ENCODE measurements at places on chromosomes 12 and 14.

- no peak for DNase-seq
Measured at GRCh38 chr12:30108666-30109065, 324.9 kb upstream of the TMTC1 start.

DNA sequence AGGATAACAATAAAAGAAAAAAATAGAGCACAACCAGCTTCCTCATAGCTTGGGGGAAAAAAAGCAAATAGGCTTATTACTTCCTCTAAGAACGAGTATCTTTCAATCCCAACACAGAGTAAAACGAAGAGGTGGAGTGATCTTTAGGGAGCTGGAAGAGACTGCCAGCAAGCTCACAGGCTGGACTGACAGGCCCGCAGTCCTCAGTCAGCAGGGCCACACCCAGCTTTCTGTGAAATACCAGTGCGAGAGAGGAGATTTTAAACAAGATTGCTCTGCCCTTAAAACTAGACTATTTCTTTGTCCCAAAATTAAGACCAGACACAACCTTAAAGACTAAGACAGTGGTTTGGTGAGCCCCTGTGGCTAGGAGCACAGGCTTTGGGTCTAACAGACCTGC, 32.9 kb downstream of the SETD3 start:
- no peak for DNase-seq

DNA sequence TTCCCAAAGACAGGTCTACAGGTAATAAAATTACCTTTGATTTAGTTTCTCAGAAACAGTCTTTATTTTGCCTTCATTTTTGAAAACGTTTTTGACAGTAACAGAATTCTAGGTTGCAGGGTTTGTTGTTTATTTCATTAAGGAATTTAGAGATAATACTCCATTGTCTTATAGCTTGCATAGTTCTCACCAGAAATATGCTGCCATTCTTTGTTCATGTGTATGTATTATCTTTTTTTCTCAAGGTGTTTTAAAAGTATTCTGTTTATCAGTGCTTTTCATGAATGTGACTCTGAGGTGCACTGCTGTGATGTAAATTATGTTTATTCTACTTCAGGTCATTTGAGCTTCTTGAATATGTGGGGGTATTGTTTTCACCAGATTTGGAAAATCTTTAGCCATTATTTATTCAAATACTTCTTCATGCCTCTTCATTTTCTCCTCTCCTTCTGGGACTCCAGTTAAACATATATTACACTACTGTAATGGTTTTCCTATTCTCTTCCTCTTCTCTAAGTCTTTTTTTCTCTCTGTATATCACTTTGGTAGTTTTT, 32.7 kb downstream of the ZNF605 start:
- DNase-seq, result no peak

- DNase-seq, result no peak
Measured at GRCh38 chr12:19014240-19014639, 115.3 kb upstream of the PLEKHA5 start.

DNA sequence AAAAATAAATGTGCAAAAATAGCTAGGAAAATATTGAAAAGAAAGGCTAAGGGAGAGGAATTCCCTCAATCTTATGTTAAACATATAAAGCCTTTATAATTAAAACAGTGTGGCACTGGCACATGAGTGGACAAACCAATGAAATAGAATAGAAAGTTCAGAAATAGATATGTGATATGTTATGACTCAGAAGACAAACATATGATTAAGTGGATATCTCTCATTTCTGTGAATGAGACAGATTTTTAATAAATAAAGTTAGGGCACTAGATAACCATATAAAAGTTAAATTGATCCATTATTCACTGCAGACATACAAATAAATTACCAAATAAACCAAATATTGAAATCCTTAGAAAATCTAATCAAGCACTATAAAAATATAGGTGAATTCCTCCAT, 73.0 kb downstream of the ALG10B start:
- DNase-seq, result no peak

GRCh38 chr14:101808020-101808641, 46.6 kb downstream of the PPP2R5C start:
- no peak for DNase-seq

DNA sequence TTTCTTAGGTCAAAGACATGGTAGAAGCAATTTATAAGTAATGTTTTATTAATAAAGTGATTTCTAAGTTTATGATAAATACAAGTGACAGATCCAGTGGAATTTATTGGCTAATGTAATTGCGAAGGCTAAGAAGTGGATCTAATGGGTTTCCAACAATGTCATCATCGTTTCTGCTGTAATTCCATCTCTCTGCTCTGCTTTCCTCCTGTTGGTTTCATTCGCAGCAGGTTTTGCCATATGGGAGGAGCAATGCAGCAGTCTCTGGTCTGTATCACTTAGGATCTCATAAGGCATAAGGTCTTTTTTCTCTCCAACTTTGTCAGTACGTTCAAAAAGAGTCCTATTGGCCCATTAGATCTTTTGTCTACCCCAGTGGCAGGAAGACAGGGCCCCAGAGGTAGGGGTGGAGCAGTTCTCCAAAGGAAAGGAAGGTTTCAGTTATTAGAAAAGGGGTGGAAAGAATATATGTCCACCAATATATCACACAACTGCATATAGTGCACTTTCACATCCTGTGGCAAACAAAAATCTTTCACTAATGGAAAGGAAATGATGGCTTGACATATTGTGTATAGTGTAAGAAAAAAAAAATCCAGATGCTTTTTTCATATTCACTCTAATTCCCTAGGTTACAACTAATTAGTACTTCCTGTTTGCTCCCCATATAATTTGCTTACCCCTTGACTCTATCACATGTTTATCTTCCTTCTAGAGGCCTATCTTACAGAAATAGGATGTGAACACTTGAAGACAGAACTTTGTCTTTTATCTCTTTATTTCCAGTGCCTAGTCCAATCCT, 451.3 kb downstream of the ZFP36L1 start:
- DNase-seq, result no peak

- DNase-seq, result no peak
Measured at GRCh38 chr12:112862636-112863290, 44.0 kb upstream of the OAS1 start.

- DNase-seq, result no peak
Measured at GRCh38 chr14:89017417-89017816, 193.0 kb downstream of the TTC8 start.

Measured in stimulated activated CD4-positive, alpha-beta T cell treated with anti-CD3 and anti-CD28 coated beads, Interleukin-4, amount 100 ng/mL, for 4 hours (primary cell).